ENCODE measurements at places on chromosomes 3 and 15.

GRCh38 chr3:12865271-12865670 lies 23.9 kb upstream of the RPL32 start:
- no peak for DNase-seq

- no peak for DNase-seq
Measured at GRCh38 chr3:166569589-166569988, 732.4 kb upstream of the BCHE start.

DNA sequence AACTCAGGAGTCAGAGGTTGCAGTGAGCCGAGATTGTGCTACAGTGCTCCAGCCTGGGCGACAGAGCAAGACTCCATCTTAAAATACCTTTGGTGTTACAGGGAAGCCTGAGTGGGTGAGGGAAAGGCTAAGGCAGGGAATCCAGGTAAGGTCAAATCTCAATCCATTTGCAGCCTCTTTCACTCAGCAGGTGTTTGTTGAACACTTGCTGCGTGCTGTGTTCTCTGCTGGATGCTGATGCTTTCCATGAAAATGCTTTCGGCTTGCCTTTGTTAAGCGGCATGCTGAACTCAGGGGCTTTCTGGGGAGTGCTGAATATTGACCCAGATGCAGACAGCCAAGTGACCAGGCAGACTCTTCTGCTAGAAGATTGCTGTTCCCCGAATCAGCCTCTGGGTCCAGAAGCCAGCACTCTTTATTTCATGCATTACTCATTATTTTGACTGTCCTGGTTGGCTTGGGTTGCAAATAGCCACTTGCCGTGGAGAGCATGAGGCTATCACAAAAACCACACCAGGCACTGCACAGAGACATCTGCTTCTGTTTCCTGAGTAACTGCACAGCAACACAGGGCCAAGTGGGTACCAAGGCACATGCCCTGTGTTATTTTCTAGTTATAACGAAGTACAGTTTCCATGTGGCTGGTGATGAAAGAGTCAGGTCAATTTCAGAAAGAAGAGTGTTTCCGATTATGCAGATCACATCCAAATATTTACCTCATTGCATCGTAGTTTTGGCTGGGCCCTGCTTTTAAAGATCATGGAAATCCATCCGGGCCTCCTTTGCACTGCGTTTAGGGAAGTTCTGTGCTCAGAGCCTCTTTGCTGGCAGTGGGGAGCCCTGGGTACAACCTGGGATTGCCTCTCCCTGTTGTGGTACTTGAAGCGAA lies 88.6 kb downstream of the THSD4 start:
- no peak for DNase-seq

GRCh38 chr3:61117045-61117898 lies 134.0 kb downstream of the FHIT start:
- DNase-seq = no peak

DNA sequence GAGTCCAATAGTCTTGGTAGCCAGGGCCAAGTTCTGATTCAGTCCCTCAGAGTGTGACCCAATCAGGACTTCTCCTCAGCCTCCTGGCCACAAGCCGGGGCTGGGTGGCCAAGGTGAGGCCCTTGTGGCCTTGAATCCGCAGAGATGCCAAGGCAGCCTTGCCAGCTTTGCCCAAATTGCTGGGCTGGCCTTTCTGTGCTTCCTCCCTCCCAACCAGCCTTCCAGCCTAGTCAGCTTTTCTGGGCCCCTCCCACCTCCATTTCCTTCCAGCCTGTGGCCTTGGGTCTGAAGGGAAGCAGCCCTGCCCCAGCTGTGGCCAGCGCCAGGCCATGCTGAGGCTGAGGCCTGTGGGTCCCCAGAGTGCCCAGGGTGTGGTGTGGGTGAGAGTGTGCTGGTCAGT lies 34.3 kb upstream of the ANKDD1A start:
- no peak for DNase-seq

All from activated CD4-positive, alpha-beta T cell treated with anti-CD3 and anti-CD28 coated beads for 4 hours (primary cell).